ENCODE measurements at places on chromosomes 7 and 10.

DNA sequence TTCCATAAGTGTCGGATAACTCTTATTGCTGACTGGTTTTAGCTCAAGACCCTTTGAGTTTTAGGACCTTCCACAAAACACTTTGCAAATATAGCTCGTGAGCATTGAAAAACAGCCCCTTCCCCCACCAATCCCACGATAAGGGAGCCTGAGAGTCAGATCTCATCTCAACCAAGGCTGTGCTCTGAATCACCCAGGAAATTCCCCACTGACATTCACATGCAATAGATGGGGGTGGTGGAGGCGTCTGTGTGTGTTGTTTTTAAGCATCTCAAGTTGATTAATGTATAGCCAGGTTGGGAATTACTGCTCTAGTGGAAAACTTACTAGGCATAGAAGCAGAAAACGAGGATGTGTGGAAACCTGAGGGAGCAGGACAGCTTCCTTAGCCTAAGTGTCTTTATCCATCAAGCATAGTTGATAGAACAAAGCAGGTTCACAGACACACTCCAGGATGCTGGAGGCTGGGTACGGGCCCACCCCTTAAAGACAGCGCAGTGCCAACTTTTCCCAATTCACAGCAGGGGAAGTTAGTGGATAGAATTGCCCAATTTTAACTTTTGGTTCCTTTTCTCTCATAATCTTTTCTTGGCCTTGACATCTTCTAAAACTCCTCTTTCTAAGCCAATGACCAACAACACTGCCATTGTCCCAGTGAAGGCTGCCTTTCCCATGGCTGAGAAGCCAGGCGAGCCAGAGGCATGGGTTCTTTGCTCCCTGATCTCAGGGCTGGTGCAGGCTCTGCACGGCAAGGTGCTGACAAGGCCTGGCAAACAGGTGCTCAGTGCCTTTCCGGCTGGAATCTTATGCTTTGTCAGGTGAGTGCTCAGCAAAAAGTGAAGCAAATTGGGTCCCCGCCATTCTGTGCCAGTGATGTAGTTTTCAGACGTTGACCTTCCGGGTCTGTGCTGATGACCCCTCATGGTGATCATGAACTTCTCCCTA, 98.5 kb upstream of the INSIG1 start:
- peak; percentile 89 for DNase-seq

DNA sequence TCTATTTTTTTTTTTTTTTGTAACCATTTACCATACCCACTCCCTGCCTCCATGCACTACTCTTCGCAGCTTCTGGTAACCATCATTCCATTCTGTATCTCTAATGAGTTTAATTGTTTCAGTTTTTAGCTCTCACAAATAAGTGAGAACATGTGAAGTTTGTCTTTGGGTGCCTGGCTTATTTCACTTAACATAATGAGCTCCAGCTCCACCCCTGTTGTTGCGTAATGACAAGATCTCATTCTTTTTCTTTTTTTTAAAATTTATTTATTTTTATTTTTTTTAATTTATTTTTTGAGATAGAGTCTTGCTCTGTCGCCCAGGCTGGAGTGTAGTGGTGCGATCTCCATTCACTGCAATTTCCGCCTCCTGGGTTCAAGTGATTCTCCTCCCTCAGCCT, 142.3 kb upstream of the PCLO start:
- DNase-seq = no peak

DNA sequence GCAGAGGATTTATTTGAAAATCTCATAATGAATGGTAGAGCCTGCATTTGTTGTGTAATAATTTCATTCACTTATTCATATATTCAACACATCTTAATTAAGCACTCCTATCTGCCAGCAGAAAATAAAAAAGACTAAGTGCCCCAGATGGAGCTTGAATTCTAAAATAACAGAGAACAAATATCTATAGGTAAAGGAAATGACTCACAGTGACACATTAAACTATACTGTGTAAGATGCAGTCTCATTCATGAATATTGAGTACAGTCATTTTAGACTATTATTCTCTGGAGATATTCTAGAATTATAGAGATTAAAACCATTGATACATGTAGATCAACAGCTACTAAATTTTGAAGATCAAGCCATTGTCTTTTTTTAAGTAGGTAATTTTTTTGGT, 72.1 kb downstream of the PTPRZ1 start:
- DNase-seq = no peak

- no peak for DNase-seq
Observed at GRCh38 chr10:9103301-9103700, 1048.8 kb downstream of the GATA3 start.

DNA sequence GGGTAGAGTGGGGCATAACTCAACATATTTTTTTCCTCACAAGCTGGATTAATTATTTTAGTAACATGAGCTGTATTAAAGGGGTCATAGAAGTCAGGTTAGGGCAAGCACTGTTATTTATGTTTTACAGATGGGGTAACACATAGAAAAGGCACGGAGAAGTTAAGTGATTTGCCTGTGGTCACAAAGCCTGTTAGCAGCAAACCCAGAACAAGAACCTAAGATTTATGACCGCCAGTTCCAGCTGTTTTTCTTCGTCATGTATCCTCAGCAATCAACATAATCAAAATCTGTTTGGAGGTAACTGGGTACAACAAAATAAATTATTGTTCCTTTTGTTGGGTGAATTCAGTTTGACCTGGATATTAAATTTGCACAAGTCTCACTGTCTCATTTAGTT, 57.2 kb upstream of the BET1 start:
- DNase-seq = no peak

DNA sequence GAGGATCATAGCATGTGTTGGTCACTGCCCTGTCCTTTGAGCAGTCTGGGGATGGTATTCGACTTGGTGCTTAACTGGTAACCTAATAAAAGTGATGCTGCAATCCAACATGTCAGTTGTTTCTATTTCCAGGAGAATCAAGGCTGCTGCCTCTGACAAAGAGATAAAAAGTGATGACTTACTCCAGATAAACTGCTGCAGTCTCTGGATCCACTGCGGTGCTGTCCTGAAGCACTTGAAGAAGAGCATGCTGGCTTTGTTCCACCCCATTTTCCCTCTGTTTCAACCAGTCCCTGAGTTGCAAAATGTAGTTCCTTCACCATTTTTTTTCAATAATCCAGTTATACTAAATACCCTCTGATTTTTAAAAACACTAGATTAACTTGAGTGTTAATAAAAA, 403.5 kb upstream of the ANKRD30A start:
- no peak for DNase-seq

DNA sequence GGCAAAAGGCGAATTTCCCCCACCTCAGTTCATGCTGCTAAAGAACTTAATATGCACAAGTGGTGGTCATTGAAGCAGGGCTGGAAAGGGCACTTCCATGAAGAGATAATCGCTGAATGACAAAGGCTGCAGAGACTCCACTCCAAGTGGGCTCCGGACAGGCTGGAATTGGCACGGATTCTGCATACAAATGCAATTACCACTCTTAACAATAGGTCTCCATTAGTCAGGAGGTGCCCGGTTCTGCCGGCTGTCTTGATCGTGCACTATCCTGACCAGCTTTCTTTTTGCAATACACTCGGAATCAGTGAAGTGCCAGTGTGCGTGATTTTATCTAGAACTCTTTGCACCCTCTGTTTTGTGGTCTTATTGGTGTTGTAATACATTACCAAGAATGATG, 49.7 kb downstream of the INSYN2A start:
- no peak for DNase-seq

DNA sequence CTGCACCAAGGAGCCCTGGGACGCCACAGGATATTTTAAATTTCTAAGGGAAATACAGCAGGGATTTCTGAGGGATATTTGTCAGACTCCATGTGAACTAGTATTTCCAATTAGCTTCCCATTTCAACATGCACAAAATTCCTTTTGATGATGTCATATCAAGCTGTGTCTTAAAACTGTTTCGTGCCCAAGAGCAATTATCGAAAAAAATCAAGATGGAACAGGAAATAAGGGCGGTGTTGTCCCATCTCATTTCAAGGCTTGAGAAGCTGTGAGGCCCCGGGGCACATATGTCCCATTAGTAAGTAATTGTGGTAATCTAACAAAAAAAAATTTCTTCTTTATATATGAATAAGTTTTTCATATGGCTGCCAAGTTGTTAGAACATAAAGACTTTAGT, 47.4 kb downstream of the PPP1R17 start:
- DNase-seq = no peak

- peak; percentile 29 for DNase-seq
Observed at GRCh38 chr10:103276896-103277712, at the start of gene INA. TSS of gene INA (plus strand) at chr10:103277138. CDS start at chr10:103277212, 74 bp downstream.

DNA sequence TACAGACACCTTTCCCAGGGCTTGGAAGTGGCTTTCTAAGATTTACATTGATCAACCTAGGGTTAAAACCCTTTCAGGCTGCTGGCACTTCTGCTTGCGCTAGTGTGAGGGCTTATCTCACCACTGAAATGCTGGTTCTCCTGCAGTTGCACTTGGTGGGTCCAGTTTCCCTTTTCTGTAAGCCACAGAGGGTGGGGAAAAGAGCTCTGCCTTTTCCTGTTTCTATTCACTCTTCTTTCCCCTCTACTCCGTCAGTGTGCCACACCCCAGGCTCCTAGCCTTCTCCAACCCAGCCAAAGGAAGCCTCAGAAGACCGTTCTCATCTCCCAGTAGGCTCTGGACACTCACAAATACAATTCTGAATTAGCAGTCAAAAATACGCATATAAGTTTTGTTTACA, 19.0 kb upstream of the CAPZA2 start:
- no peak for DNase-seq

- no peak for DNase-seq
Observed at GRCh38 chr7:50196719-50197118, 103.7 kb upstream of the ZPBP start.

- DNase-seq = peak; percentile 95
Observed at GRCh38 chr10:24901686-24902399, 50.6 kb downstream of the PRTFDC1 start.

- no peak for DNase-seq
Observed at GRCh38 chr7:136302049-136302448, 324.9 kb upstream of the MTPN start.

DNA sequence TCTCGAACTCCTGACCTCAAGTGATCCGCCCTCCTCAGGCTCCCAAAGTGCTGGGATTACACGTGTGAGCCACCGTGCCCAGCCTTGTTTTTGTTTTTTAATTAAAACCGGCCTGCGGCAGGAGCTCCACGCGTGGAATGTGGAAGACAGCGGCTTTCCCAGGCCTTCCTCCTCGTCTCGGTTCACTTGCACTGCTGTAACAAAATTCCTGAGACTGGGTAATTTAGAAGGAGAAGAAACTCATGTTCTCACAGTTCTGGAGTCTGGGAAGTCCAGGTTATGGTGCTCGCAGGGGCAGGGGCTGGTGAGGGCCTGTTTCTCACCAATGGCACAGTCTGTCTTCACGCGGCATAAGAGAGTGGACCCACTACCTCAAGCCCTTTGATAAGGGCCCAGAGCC, 14.4 kb upstream of the CRYGN start:
- DNase-seq = peak; percentile 37

DNA sequence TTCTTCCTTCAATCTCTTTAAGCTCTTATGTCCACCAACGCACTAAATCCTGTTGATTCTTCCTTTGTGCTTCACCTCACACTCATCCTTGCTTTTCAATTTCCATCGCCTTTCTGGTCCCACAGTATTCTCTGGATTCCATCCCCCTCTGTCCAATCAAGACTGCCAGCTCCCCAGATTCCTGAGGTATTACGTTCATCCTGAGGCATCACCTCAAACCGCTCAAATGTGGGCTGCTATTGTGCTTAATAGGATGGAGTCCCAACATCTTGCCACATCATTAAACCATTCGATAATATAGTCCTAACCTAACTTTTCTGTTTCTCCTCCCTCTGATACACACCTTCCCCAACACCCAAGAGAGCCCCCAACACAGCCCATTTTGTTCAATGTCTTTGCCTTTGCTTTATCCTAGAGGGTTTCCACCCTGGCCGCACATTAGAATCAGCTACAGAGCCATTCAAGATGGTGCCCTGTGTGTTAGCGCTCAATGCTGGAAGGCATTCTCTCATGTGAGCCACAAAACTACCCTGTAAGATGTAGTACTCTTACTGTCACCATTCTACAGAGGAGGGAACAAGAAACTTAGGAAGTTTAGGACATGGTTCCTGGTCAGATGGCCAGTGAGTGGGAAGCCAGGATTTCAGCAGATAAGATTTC, 79.5 kb upstream of the LEP start:
- no peak for DNase-seq

DNA sequence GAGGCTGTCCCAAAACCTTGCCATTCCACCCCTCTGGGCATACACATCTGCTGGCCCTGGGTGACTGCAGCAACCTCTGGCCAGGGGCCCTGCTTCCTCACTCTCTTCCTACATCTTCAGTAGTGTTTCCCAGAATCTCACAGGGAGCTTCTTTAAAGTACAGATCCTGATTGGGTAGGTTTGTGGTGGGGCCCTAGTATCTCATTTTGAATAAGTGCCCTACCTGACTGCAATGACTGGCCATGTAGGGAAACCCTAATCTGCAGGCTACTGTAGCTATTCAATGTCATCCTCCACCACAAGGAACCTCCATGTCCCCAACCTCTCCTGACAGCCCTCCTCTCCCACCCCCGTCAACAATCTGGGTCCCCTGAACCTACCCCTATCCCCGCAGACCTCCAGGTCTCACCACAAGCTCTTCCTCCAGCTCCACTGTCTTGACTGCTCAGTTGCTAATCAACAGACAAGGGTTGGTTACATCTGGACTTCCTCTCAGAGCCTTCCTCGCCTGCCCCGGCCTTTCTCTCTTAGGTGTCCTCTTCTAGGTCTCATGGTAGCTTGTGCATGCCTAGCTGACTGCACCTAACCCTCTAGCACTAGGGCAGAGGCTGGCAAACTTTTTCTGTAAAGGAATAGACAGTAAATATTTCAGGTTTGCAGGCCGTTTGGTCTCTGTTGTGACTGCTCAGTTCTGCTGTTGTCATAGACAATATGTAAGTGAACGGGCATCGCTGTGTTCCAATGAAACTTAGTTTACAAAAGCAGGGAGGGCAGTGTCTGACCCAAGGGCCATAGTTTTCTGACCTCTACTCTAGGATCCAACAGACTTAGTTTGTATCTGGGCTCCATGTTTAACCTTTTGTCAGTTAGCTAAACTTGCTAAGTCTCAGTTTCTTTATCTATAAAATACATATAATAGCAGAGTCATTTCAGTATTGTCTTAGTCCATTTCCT, 121.1 kb downstream of the AOAH start:
- no peak for DNase-seq

- no peak for DNase-seq
Observed at GRCh38 chr7:155660059-155660757, 15.7 kb downstream of the RBM33 start.

GRCh38 chr10:42754155-42755027, 28.2 kb upstream of the BMS1 start:
- DNase-seq = no peak

GRCh38 chr10:5644930-5645329, 21.5 kb downstream of the ASB13 start:
- no peak for DNase-seq

DNA sequence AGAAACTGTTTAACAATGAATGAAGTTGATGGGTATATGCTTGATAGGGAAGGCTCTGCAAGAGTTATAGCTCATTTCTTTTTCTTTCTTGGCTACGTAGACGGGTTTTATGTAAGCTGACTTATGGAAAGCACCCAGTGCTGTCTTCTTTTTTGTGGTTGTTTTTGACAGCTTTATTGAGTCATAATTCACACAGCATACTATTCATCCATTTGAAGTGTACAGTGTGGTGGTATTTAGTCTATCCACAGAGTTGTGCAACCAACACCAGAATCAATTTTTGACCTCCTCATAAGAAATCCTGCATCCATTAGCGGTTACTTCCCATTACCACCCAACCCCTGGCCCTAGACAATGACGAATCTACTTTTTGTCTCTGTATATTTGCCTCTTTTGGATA, 240.6 kb upstream of the KIAA1217 start:
- DNase-seq = no peak
